Stimulated activated CD8-positive, alpha-beta memory T cell treated with anti-CD3 and anti-CD28 coated beads, Interleukin-12 subunit alpha, Interleukin-12 subunit beta, amount 100 ng/mL, for 4 hours (primary cell): ENCODE measurements at places on chromosomes 6 and 20.

DNA sequence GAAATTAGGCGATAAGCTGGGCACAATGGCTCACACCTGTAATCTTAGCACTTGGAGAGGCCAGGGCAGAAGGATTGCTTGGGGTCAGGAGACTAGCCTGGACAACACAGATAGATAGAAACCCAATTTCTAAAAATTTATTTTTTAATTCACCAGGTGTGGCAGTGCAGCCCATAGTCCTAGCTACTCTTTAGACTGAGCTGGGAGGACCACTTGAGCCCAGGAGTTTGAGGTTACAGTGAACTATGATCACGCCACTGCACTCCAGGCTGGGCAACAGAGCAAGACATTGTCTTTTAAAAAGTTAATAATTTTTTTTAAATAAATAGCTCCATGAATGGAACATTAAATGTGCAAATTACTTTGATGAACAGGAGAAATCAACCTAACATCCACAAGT, 8.2 kb downstream of the ZNF318 start:
- no peak for DNase-seq

DNA sequence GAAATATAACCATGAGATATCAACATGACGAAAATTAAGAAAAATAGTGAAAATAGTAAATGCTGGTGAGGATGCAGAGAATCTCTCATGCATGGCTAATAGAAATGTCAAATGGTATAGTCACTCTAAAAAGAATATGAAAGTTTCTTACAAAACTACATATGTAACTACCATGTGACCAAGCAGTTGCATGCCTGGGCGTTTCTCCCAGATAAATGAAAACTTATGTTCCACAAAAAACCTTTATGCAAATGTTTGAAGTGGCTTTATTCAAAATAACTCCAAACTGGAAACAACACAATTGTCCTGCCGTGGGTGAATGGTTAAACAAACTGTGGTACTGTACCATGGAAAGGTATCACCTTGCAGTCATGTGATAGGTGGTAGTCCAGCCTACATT, 112.4 kb downstream of the HDGFL1 start:
- DNase-seq = no peak

- DNase-seq = no peak
Observed at GRCh38 chr6:108576709-108577108, 16.0 kb downstream of the FOXO3 start.

- DNase-seq = no peak
Observed at GRCh38 chr20:32896521-32897280, 38.0 kb downstream of the EFCAB8 start.

GRCh38 chr20:24185791-24186190, 197.2 kb upstream of the GGTLC1 start:
- DNase-seq = no peak
